ENCODE measurements at places on chromosomes 5 and 9.

DNA sequence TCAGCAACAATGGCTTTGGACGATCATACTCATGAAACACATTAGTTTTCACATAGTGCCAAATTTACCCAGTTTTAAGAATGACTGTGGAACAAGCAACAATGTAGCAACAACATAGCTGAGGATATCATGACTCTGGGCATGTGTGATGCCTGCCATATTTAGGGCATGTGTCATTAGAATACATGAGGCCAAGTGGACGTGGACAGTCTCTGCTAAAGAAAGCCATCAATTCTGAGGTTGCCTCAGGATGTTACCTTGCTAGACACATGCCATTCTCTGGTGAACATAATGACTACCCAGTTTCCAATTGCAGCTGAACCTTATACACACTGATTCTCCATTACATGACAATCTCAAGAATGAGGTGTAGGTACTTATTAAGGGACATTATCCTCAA lies 103.3 kb upstream of the ADAMTS19 start:
- DNase-seq = no peak

DNA sequence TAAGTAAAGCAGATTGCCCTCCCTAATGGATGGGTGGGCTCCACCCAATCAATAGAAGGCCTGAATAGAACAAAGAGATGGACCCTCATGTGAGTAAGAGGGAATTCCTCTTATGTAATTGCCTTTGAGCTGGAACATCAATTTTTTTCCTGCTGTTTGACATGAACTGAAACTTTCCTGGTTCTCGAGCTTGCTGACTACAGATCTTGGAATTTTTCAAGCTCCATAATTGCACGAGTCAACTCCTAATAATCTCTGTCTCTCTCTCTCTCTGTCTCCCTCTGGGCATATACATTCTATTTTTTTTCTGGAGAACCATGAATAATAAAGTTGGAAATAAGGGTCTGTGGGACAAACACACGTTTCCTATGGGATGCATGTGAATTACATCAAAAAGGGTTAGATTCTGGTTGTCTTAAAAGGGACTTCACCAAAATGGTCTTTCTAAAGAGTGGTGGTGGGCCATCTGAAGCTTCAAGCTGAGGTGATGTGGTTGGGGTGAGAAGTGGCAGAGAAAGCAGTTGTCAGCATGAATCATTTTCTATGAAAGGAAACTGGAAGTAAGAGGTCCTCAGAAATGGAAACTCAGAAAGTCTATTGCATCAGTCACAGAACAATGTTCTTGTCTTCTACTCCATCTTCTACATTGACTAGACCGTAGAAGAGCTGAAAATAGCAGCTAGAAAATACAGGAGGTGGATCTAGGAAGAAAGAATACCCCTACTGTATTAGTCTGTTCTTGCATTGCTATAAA lies 47.0 kb upstream of the HOMER1 start:
- peak; percentile 83 for DNase-seq

DNA sequence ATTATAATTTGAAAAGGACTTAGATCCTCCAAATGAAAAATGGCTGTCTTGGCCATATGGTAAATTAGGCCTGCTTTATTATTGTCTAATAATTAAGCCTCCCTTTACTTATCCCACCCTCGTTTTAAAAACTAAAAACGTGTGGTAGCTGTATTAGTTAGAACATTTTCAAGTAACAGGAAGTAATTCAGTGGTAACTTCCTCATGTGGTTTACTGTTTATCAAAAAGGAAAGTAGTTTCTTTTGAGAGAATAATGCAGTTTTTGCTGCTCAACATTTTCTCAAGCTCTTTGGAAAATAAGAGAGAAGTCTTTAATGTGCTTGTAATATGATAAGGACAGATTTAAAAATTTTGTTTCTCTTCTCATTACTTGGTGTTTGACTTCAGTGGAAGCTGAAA lies 26.0 kb downstream of the ZCCHC7 start:
- no peak for DNase-seq

DNA sequence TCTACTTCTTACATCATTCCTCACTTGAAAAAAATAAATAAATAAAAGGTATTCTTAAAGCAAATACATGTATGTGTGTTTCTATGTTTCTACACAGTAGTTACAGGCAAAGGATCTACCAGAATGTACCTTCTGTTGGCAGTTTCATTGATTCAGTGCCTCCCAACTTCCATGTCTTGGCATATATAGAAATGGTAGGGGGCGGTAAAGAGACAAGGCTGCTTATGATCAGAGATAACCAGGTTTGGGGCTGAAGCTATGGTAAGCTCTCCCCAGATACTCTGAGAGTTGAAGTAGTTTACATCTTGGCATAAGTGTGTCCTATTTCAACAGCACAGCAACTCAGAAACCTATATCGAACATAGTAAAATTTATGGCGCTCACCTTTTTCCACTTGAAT lies 1075.4 kb upstream of the C9orf72 start:
- DNase-seq = no peak

DNA sequence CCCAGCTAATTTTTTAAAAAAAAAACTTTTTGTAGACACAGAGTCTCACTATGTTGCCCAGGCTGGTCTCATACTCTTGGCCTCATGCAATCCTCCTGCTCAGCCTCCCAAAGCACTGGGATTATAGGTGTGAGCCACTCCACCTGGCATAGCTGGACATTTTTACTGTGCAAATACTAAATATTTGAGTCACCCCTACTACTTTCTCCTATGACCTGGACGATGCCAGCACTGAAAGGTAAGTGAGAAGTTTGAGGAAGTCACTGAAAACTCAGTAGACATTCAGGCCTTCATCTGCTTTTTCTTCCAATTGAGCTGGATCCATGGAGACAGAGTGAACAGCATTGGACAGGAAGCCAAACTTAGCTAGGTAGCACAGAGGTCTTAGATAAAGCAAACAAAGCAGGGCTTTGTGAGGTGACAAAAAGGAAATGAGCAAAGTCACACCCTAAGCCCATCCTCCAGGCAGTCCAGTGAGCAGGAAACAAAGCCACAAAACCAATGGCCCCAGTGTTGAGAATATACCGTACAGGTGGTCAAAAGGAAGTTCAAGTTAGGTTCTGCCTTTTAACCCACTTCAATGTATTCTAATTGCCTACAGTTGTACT lies 192.6 kb upstream of the RASA1 start:
- DNase-seq = no peak

- peak; percentile 80 for DNase-seq
Observed at GRCh38 chr9:69157751-69158466, 16.2 kb upstream of the TJP2 start.

Data from EH (cell line).